DMS53 (cell line): ENCODE measurements at places on chromosomes 3 and 15.

GRCh38 chr3:39524107-39524506, 56.6 kb downstream of the MOBP start:
- DNase-seq: peak; percentile 38

DNA sequence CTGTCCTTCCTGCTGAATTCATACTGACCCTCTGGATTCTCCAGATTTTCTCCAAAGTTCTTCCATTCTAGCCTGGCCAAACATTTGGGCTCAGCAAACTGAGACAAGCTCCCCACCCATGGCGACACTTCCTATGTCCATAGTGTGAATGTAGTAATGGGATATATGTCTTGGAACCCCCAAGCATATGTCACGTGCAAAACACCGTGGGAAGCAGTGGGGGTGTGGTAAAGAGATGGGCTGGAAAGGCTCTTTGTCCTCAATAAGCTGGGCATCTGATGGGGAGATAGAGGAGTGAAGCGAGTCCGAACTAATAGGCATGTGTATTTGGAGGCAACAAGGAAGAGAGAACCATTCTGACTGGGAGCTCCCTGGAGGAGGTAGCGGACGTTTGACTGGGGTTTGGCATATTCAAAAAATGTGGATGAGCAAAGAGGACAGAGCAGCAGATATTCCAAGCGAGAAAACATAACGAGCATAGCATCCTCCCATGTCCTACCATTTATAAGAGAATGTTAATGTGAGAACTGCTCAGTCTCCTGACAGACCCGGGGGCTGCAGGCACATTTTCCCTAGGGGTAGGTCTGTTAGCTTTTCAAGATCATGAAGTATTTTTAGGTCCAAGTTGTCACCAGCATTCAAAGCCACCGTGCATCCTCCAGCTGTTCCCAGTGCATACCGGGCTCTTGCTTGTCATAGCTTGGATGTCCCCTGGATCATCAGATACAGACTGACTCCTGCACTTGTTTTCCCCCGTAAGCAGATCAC, 25.6 kb downstream of the TPM1 start:
- DNase-seq: no peak

DNA sequence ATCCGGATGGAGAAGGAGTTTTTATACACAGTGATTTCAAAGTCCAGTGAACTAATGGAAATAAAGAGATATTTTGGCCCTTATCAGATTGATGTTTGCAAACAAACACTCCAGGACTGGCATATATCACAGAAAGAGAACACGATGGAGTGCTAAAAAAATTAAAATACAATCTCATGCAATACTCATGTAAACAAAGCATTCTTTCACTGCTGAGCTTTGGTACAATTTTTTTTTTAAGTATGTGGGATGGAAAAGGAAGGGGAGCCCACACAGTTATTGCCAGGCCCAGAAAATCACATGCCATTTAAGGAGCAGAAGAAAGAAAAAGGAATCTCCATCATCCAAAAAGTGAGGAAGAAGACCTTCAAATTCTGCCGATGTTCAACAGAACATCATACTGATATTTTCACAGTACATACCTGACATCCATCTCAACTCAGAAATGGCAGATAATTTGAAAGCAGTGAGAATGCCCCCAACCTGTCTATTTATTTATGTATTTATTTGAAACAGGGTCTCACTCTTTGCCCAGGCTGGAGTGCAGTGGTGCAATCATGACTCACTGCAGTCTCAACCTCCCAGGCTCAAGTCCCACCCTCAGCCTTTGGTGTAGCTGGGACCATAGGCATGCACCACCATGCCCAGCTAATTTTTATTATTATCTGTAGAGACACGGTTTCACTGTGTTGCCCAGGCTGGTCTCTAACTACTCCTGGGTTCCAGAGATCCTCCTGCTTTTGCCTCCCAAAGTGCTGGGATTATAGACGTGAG, 107.5 kb upstream of the SLC2A2 start:
- no peak for DNase-seq

- no peak for DNase-seq
Observed at GRCh38 chr3:27010834-27011233, 358.3 kb downstream of the NEK10 start.

- DNase-seq: no peak
Observed at GRCh38 chr3:9056581-9056980, 93.3 kb upstream of the RAD18 start.

DNA sequence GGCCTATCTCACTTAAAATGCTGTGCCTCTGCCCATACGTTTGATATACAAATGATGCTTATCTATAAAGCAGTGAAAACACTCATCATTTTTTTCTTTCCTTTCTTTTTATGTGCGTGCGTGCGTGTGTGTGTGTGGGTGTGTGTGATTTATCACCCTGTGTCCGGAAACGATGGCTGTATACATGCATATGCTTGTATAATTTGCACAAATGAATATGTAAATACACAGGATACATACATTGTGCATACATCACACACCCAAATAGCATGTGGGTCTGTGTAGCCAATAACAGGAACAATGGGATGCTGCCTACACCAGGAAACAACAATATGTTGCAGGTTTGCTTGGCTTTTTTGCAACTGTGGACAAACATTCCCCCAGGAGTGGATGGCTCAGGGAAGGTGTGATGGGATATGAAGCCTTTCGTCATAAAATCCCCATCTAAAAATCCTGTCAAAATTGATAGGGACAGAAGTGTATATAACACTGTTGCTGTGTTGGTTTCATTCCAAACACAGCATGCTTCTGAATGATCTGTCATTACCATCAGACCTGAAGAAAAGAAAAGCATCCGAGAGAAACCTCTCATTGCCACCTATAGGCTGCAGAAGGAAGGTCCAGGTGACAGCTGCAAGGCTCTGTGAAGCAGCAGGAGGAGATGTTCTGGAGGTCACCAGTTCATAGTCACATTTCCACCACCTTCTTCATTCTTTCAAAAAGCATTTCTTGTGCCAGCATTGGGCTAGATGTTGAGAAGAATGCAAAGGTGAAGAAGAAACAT, 503.9 kb upstream of the NR2F2 start:
- no peak for DNase-seq

- DNase-seq: no peak
Observed at GRCh38 chr3:68957895-68958294, 25.5 kb upstream of the TAFA4 start.

DNA sequence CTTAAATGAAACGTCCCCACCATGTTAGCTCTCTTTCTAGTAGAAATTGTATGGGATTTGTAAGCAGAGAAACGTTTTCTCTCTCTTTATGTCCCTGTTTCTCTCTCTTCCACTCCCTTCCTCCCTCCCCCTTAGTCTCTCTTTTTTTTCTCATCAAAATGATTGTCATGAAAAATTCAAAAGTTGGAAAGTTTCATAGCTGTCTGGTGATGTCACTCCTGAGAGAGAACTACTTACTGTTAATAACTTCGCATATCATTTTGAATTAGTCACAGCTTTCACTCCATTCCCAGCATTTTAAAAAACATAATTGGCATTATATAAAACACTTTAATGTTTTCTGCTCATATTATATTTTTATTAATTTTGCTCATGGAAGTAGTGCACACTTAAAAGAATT, 331.1 kb downstream of the C3orf38 start:
- no peak for DNase-seq

GRCh38 chr15:60761505-60761845, 282.5 kb upstream of the ICE2 start:
- DNase-seq: peak; percentile 40

DNA sequence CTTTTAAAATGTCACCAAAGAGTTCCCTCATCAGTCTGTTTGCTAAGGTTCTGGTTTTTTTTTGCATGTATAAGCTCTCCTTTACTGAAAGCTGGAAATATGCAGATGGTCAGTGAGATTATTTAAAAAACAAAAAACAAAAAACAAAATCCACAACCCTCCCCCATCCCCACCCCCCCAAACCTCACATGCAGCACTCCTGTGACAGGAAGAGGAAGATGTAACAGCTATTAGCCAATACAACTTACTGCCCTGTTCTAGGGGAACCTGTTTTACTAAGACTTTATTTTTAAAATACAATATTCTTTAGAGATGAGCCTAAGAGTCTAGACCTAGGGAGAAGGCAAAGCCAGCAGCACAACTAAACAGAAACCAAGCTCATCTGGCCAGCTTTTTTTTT, 39.5 kb downstream of the ANP32A start:
- DNase-seq: no peak

GRCh38 chr3:79086514-79086913, 681.3 kb downstream of the ROBO1 start:
- peak; percentile 54 for DNase-seq

DNA sequence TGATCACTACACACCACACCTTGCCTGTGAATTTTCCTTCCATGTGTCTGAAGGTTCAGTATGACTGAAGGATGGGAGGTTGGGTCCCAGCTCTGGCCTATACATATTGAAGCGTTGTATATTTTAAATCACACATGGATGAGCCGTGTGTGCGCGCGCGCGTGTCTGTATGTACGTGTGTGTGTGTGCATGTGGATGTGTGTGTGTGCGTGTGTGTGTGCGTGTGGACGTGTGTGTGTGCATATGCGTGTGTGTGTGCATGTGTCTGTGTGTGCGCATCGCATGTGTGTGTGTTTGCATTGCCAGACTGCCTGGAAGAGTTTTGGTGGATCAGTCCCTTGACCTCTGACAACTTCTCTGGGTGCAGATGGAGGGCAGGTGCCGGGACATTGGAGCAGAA, 45.7 kb downstream of the RPLP1 start:
- DNase-seq: no peak

- DNase-seq: no peak
Observed at GRCh38 chr3:12755754-12756153, 3.3 kb downstream of the TMEM40 start.

GRCh38 chr15:76274226-76274625, 37.0 kb downstream of the ETFA start:
- DNase-seq: no peak

DNA sequence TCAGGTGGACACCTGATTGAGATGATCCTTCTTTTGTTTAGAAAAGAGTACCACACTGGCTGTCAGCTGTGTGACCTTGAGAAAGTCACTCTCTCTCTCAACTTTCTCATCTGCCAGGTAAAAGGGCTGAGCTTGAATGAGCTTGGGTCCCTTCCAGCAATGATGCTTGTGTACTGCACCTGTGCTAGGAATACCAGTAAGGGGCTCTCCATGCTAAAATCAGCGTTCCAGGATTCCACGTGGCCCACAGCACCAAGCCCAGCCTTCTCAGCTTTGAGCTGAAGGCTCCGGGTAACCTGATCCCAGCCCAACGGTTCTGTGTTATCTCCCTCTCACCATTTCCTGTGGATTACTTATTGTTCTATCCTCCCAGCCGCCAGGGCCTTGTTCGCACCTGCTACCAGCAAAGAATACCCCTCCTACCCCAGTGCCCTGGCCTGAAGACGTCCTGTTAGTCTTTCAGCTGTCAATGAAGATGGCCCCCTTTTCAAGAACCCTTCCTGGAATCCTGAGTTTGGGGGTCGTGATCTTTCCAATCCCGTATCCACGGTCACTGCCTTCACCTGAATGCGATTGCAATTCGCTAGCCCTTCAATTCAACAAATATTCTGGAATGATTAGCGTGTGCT, 54.2 kb upstream of the CGNL1 start:
- DNase-seq: peak; percentile 94

- no peak for DNase-seq
Observed at GRCh38 chr3:186225603-186226002, 116.7 kb upstream of the ETV5 start.

GRCh38 chr3:14228681-14229470, 50.3 kb downstream of the LSM3 start:
- peak; percentile 38 for DNase-seq

- peak; percentile 23 for DNase-seq
Observed at GRCh38 chr3:151431940-151432339, 28.9 kb downstream of the IGSF10 start.

DNA sequence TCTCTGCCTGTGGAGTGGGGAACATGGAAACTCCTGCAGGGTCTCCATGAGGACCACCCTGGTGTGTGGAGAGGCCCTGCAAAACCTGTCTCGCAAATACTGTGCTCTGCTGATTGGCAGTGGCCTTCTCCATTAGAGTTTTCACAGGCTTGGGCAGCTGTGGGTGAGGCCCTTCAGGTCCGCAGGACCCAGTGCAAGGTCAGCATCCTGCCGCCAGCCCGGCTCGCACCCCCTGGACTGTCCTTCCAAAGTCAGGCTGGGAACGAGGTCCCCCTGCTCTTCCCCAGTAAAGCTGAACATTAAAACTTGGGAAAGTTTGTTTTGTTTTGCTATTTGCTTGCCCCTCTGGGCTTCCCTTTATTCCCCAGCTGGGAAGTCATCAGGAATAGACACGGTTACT, 85.0 kb upstream of the PLXNA1 start:
- DNase-seq: no peak

DNA sequence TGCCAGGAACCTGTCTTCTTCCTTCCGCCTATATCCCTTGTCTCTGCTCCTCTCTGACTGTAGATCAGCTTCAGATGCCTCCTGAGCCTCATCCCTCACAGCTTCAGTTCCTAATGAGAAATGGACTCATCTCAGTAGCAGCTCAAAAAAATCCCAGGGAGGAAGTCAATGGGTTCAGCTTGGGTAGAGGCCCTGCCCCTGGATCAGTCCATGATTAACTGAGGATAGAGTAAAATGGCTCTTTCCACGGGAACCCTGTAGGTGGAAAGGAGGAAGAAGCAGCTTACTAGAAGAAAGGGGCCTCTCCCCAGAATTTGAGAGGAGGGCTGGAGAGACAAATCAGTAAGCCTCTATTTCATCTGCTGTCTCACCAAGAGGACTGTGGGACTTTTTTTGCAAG, 26.9 kb upstream of the HCN4 start:
- no peak for DNase-seq

GRCh38 chr3:52248816-52249547, 3.4 kb downstream of the PPM1M start:
- DNase-seq: peak; percentile 50

GRCh38 chr3:106206146-106206545, 337.3 kb upstream of the CBLB start:
- DNase-seq: peak; percentile 83

DNA sequence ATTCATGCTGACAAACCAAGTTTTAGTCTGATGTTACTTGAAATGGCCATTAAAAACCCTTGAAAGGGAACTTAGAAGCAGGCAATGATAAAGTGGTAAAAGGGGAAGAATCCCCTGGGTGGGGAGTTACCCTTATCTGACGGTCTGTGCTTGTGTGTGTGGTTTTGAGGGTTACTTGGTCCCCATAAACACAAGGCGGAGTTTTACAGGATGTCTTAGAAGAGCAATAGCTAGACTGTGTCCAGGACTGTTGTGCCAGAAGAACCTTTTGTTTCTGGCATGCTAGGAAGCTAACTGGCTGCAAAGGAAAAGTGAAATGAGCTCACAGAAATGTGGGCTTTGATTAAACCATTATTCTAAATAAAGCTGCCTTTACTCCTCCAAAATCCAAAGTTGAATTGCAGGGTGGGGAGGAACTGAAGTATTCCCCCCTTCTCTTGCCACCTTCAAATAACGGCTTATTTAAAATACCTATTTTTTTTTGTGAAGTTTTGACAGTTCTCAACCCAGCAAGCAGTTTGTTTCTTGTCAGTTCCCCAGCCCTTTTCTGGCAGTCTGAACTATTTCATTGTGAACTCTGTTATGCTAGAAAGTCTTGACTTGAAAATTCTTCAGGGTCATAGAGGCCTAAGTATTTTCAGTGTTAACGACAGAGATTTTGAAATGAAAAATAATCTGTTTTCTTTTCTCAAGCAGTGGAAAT, 443.5 kb downstream of the OTOL1 start:
- no peak for DNase-seq

- no peak for DNase-seq
Observed at GRCh38 chr3:29398787-29399186, 117.9 kb downstream of the RBMS3 start.
